ENCODE measurements at places on chromosomes 3 and 15.
A peak's percentile ranks its signal among the peaks of the same experiment; 100 is the strongest.

GRCh38 chr3:105367406-105368213, 901 bp downstream of the ALCAM start:
- peak overlapping the region; percentile 90 for H3K27ac ChIP-seq
- H3K4me3 ChIP-seq = peak overlapping the region; percentile 86
- no peaks in the 10 kb centered on the region for H3K36me3 ChIP-seq
- no peaks in the 10 kb centered on the region for H3K27me3 ChIP-seq

- DNase-seq = no peak
- no peak overlapping the region for H3K4me3 ChIP-seq
- H3K4me1 ChIP-seq = no peaks in the 10 kb centered on the region
- H3K27me3 ChIP-seq = peaks cover 2% of the 10 kb centered on the region
- H3K27ac ChIP-seq = no peak overlapping the region
- H3K36me3 ChIP-seq = no peaks in the 10 kb centered on the region
These were observed 45.3 kb upstream of the KY start for GRCh38 chr3:134696155-134696554.

GRCh38 chr15:89052474-89052873, 35.8 kb upstream of the ABHD2 start:
- H3K4me1 ChIP-seq = peaks cover 33% of the 10 kb centered on the region
- H3K27me3 ChIP-seq = no peaks in the 10 kb centered on the region
- DNase-seq = no peak
- H3K27ac ChIP-seq = no peak overlapping the region
- H3K4me3 ChIP-seq = no peak overlapping the region

GRCh38 chr3:10774825-10775224, 41.2 kb upstream of the SLC6A11 start:
- no peaks in the 10 kb centered on the region for H3K36me3 ChIP-seq
- peaks cover 14% of the 10 kb centered on the region for H3K4me1 ChIP-seq
- no peak overlapping the region for H3K27ac ChIP-seq
- no peak overlapping the region for H3K4me3 ChIP-seq

DNA sequence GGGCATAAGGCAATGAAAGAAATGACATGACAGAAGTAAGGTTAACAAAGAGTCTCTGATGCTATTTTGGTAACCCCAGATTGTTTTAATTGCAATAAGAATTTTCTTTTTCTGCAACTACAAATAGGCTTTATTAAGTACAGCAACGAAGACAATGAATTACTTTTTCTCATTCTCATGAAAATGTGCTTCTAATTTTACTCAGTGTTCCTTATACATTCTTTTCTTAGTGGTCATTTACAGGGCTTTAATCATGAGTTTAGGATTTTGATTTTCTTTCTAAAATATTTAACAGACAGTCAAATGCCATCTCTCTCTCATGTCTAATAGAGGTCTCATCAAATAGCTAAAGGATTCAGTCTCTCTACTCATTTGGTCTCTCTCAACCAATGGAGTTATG, 452.1 kb downstream of the RAP2B start:
- H3K27ac ChIP-seq = no peak overlapping the region
- no peaks in the 10 kb centered on the region for H3K27me3 ChIP-seq
- no peaks in the 10 kb centered on the region for H3K36me3 ChIP-seq
- no peaks in the 10 kb centered on the region for H3K4me1 ChIP-seq
- no peak overlapping the region for H3K4me3 ChIP-seq

GRCh38 chr3:121491683-121492320, 54.0 kb downstream of the POLQ start:
- no peak overlapping the region for H3K27ac ChIP-seq
- no peaks in the 10 kb centered on the region for H3K4me1 ChIP-seq
- no peak for DNase-seq
- no peaks in the 10 kb centered on the region for H3K27me3 ChIP-seq

DNA sequence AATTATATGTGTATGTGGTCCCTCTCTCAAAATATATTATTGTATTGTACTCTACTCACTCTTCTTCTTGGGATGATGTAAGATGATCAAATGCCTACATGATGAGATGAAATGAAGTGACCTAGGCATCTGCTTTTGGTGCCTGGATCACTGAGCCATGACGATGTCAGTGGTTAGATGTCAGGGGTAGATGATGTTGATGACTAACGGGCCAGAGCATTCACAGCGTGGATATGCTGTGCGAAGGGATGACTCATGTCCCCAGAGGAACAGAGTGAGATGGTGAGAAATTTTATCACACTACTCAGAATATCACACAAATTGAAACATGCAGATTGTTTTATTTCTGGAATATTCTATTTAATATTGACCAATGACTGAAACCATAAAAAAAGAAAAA, 233.9 kb upstream of the CADM2 start:
- no peaks in the 10 kb centered on the region for H3K4me1 ChIP-seq
- H3K4me3 ChIP-seq = no peak overlapping the region
- no peaks in the 10 kb centered on the region for H3K27me3 ChIP-seq
- no peak for DNase-seq
- H3K36me3 ChIP-seq = no peaks in the 10 kb centered on the region
- H3K27ac ChIP-seq = no peak overlapping the region

- H3K27ac ChIP-seq = peak overlapping the region; percentile 90
- H3K27me3 ChIP-seq = no peaks in the 10 kb centered on the region
- H3K4me1 ChIP-seq = peaks cover 52% of the 10 kb centered on the region
These were observed 2.1 kb downstream of the RNF168 start for GRCh38 chr3:196501316-196502044.

GRCh38 chr3:140093742-140094141, 158.8 kb downstream of the CLSTN2 start:
- no peaks in the 10 kb centered on the region for H3K4me1 ChIP-seq
- no peak overlapping the region for H3K4me3 ChIP-seq
- no peak for DNase-seq

GRCh38 chr3:112688085-112688769, 47.3 kb upstream of the CCDC80 start:
- no peak overlapping the region for H3K4me3 ChIP-seq
- DNase-seq = no peak
- no peaks in the 10 kb centered on the region for H3K4me1 ChIP-seq
- no peaks in the 10 kb centered on the region for H3K36me3 ChIP-seq
- H3K27me3 ChIP-seq = no peaks in the 10 kb centered on the region

DNA sequence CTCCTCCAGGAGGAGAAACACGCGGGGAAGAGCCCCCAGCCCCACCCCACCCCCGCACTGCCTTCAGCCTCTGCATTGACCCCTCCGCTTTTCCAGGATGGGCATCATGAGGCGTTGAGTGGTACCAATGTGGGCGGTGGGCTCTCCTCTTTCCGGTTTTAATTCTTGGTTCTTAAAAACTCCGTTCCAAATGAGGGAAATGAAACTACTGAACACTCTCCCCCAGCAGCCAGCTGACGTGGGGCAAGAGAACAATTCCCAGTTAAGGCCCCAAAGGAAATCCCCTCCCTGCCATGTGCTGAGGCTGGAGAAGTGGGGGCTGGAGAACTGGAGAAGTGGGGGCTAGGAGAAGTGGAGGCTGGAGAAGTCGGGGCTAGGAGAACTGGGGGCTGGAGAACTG, 5.3 kb upstream of the NRROS start:
- DNase-seq = no peak
- H3K4me1 ChIP-seq = peaks cover 39% of the 10 kb centered on the region
- H3K36me3 ChIP-seq = no peaks in the 10 kb centered on the region
- H3K27ac ChIP-seq = no peak overlapping the region
- peaks cover 3% of the 10 kb centered on the region for H3K27me3 ChIP-seq

DNA sequence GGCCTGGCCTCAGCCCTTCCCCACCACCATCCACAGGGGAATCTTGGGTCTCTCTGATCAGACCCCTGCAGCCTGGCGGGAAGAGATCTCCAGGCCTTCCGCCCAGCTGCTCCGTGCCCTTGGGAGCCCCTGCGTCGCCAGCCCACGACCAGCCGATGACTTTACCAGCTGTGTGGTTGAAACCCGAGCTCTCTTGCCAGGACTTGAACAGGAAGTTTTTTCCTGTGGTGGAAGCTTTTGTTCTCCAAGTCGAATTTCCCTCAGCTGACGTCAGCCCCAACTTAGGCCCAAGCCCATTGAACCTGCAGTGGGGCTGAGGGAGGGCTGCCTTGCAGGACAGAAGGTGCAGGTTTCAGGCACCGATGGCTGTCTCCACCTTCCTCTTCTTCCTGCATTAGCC, 51.7 kb upstream of the SMAD3 start:
- no peaks in the 10 kb centered on the region for H3K36me3 ChIP-seq
- no peak overlapping the region for H3K4me3 ChIP-seq
- H3K27ac ChIP-seq = no peak overlapping the region
- no peak for DNase-seq
- H3K27me3 ChIP-seq = no peaks in the 10 kb centered on the region
- H3K4me1 ChIP-seq = peaks cover 32% of the 10 kb centered on the region

DNA sequence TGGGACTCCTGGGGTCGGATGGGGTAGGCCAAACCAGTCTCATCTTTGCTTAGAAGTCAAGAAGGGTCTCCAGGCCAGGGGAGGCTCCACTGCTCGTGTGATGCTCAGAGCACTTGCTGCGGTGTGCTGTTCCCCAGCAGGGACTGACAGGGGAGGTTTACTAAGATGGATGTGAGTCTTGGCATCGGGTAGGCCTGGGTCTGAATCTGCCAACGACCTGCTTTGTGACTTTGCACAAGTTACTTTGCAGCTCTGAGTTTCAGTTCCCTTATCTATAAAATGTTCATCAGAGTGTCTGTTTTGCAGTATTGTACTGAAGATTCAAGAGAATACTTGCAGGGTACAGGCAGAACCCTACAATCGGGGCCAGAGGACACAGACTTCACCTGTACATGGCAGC, 17.3 kb upstream of the CDCP1 start:
- no peaks in the 10 kb centered on the region for H3K36me3 ChIP-seq
- no peak for DNase-seq
- no peak overlapping the region for H3K4me3 ChIP-seq
- no peaks in the 10 kb centered on the region for H3K4me1 ChIP-seq

- H3K27me3 ChIP-seq = no peaks in the 10 kb centered on the region
- no peaks in the 10 kb centered on the region for H3K36me3 ChIP-seq
- peak; percentile 3 for DNase-seq
- H3K27ac ChIP-seq = no peak overlapping the region
These were observed 397.7 kb downstream of the GAP43 start for GRCh38 chr3:116020989-116021388.

DNA sequence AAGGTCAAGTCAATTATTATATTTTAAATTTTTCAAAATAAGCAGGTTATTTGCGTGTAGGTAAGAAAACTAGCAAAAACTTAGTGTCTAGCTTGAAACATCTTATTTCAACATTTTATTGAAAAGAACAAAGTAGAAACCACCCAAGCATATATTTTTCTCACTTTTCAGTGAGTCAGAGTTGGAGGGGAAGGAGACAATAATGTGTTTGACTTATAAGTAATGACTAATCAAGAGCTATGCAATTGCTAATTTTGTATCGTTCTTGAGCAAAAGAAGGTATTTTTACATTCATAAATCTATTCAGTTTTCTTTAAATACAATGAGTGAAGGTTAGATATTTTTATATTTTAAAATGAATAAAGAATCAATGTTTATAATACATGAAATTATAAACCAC, 54.4 kb upstream of the P2RY1 start:
- H3K36me3 ChIP-seq = no peaks in the 10 kb centered on the region
- H3K27me3 ChIP-seq = no peaks in the 10 kb centered on the region
- no peak overlapping the region for H3K4me3 ChIP-seq
- no peaks in the 10 kb centered on the region for H3K4me1 ChIP-seq
- H3K27ac ChIP-seq = no peak overlapping the region

DNA sequence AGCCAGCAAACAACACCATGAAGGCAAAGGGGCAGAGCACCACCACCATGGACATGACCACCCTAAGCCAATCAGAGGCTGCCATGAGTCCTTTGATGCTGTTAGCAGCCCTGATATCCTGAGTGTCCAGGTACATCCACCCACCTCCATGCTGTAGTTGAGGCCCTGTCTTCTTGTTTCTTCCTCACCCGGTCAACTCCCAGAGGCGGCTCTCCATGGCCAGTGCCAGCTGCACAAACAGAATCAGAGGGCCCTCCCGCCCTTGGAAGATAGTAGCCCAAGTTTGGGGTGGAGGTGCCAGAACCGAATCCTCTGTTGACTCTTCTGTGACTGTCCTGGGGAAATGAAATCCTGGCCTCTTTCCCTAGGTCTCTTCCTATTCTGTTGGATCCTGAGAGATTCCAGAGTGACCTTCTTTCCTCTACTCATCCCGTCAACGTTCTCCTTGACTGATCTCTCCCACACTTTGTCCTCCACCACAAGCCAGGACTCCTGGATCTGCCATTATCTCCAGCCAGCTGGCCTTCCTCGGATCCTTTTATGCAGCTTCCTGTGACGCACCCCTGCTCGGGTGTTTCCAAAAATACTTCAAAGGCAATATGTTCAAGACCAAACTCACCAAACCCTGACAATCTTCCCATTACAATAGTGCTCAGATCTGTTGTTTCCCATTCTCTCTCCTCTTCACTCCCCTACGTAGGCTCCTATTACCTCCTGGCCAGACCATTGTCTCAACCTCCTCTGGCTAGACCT, 45.4 kb upstream of the DLG1 start:
- H3K4me1 ChIP-seq = peaks cover 19% of the 10 kb centered on the region
- no peak overlapping the region for H3K4me3 ChIP-seq
- no peaks in the 10 kb centered on the region for H3K36me3 ChIP-seq
- no peak for DNase-seq

- H3K4me3 ChIP-seq = no peak overlapping the region
- no peaks in the 10 kb centered on the region for H3K27me3 ChIP-seq
- DNase-seq = no peak
These were observed 16.6 kb upstream of the MAGI1 start for GRCh38 chr3:66055289-66055688.

GRCh38 chr3:149658744-149659497, 1.1 kb upstream of the WWTR1 start:
- no peaks in the 10 kb centered on the region for H3K27me3 ChIP-seq
- H3K4me3 ChIP-seq = peak overlapping the region; percentile 94
- peak overlapping the region; percentile 79 for H3K27ac ChIP-seq
- no peak for DNase-seq
- peaks cover 11% of the 10 kb centered on the region for H3K36me3 ChIP-seq

DNA sequence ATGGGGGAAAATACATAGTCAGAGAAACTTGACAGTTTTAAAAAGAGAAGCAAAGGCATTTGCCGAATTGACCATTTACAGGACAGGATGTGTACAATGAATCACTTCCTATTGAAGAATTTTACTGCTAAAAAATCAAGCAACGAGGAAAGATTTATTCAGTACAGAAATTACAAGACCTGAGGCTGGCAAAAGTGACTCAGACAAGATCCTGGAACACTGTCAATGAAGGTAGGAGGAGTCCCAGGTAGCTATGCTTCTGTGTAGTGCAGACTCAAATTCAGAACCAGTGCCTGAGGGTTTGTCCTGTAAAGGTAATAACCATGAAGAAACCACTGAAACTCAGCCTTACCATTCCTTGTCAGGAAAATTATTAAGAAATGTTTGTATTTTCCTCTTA, 120.9 kb downstream of the ZMAT3 start:
- DNase-seq = no peak
- H3K27ac ChIP-seq = no peak overlapping the region
- H3K4me1 ChIP-seq = no peaks in the 10 kb centered on the region
- no peak overlapping the region for H3K4me3 ChIP-seq

GRCh38 chr15:95281470-95281869, 1049.0 kb upstream of the NR2F2 start:
- no peaks in the 10 kb centered on the region for H3K4me1 ChIP-seq
- H3K4me3 ChIP-seq = no peak overlapping the region

- H3K27me3 ChIP-seq = no peaks in the 10 kb centered on the region
- H3K36me3 ChIP-seq = peaks cover 14% of the 10 kb centered on the region
- H3K4me3 ChIP-seq = no peak overlapping the region
- no peak overlapping the region for H3K27ac ChIP-seq
These were observed 31.4 kb upstream of the TKT start for GRCh38 chr3:53287131-53287629.

Data from HepG2 (cell line).